ENCODE measurements at places on chromosomes 6 and 20.

DNA sequence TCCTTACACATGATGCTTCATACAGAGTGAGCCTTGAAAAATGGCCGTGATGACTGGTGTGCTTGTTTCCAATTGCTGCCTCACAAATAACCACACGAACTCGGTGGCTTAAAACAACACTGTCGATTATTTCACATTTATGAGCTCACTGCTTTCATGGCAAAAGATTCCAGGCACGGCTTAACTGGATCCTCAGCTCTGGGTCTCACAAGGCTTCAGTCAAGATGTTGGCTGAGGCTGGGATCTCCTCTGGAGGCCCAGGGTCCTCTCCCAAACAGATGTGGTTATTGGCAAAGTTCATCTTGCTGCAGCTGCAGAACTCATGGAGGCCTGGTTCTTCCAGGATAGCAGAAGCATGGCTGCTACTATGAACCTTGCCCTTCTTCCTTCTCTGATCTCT, 144.6 kb downstream of the TFAP2C start:
- DNase-seq = no peak

DNA sequence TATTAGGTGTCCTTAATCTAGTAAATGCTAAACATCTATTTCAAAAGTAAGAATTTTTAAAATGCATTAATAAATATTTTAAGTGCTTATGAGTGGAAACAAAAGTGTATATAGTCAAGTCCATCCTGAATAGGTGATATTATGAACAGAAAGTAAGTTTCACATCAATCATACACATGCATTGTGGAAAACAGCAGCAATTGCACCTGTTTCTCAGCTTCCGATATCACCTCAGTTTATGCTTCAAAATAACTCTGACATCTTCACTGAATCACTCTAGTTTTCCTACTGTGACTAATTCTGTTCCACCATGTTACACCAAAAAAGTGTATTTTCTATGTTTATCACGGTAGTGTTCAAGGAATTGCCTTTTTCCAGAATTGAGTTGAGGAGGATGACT, 172.6 kb upstream of the MANEA start:
- DNase-seq = no peak

GRCh38 chr20:50251992-50252511, 61.4 kb downstream of the CEBPB start:
- DNase-seq = no peak

DNA sequence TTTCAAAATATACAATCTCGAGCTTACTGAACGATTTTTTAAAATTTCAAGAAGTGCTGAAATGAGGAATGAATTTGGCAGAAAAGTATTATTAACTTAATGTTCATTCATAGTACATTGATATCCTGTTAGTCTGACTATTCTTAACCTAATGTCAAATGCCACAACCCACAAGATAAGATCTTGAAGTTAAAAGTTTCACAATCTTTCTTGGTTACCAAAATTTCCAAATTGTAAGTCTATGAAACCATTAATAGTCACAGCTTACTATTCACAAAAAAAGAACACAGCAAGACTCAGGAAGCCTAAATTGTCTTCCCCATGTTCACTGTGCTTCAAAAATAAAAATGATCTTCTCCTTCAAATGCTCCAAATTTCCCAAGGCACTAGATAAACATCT, 71.3 kb downstream of the HACE1 start:
- DNase-seq = no peak

DNA sequence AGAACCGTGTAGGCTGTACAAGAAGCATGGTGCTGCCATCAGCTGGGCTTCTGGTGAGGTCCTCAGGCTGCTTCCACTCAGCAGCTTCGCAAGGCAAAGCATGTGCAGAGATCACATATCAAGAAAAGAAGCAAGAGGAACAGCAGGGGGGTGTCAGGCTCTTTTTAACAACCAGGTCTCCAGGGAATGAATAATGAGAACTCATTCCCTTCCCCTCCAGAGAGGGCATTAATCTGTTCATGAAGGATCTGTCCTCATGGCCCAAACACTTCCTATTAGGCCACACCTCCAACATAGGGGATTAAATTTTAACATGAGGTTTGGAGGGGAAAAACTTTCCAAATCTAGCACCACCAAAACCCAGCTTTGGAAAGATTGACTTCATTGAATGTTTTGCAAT, 20.0 kb downstream of the GINM1 start:
- no peak for DNase-seq

DNA sequence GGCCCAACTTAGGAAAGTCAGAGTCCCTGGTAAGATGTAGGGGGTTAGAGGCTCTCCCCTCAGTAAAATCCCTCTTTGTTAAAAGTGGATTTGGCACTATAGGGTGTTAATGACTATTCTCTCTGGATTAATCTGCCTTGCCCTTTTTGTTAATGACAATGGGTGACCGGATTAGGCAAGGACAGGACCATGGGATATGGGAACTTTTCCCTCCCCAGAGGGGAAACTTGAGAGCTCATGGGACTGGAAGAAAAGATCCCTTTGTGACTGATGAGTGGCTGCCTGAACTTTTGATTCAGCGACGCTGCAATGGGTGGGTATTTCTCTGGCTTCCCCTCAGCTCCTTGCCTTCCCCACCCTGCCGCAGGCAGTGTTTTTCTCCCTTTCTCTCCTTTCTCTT, 12.2 kb upstream of the TAAR9 start:
- no peak for DNase-seq

DNA sequence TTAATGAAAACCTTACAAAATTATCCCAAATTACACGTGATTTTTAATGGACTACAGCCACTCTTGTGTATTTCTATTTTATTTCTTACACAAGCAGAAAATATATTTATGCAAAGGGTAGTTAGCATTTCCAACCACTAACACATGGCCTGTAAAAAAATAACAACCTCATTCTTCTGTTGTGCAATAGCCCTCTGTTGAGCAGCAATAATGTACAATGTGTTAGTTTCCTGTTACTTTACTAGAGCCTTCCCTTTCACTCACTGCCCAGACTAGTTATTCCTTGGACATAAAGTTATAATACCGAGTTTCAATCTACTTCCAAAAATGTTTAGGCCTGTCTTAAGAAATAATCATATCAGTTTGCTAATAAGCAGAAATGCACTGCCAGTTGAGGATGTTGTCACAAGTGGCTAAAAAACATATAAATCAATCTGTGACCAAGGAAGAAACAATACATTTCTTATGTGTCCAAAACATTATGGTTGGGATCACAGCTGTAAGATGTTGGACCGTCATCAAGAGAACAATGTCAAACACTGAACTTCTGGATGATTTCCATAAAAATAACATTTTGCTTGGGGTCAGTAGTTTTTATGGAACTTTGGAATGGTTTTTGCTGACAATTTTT, 73.6 kb upstream of the RNF146 start:
- DNase-seq = no peak

DNA sequence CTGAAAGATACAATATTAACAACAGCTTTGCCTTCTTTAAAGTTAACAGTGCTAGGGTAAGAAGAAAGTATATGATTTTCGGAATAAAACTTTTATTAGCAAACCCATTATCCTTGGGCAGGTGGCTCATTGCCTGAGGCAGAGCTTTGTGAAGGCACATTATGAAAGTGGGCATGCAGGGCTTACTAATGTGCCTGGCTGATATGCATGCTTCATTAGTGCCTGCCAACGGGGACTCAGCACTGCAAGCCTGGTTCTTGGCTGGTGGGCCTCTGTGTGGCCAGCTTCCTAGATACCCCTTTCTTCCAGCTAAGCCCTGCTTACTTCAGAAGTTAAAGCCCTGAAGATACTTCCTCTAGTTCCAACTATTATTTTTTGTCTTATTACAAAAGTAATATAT, 481.6 kb downstream of the ADGRB3 start:
- DNase-seq = no peak
